ENCODE measurements at places on chromosomes 5 and 9. TPM values are rescaled to one million over a fixed set of nuclear protein-coding genes. Genes with fewer than 3 reads are reported as not detected.

Gene CFAP90
- total RNA-seq = 0.52 TPM

DNA sequence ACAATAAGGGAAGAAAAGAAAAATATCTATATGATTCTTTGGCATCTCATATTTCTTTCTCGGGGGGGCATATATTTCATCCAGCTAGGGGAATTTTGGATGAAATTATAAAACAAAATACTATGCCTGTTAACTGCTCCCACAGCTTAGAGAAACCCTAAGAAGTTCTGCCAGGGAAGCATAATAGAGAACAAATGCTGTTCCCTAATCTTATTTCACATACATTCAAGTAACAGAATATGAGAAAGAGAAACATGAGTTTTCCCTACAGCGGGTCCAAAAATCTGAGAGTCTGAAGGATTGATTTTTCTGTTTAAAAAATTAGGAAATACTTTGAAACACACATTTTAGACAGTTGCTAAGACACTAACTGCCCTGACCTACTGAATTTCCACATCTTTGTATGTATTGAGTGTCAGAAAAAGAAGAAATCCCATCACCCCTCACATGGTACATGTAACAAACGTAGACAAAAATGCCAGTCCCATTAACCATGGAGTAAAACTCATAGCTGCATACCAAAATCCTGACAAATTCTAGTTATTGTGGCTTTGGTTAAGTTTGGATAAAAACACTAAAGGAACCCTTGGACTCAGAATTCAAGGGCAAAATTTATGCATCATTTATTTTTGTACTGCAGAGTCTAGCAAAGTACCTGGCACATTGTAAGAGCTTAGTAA, 620.2 kb upstream of the DMAC1 start:
- H3K4me3 ChIP-seq = no peak overlapping the region
- no peaks in the 10 kb centered on the region for H3K4me1 ChIP-seq
- H3K36me3 ChIP-seq = no peaks in the 10 kb centered on the region
- DNase-seq = no peak
- H3K27me3 ChIP-seq = no peaks in the 10 kb centered on the region

- no peaks in the 10 kb centered on the region for H3K27me3 ChIP-seq
- H3K36me3 ChIP-seq = no peaks in the 10 kb centered on the region
- H3K27ac ChIP-seq = no peak overlapping the region
- no peak for DNase-seq
- H3K4me1 ChIP-seq = peaks cover 9% of the 10 kb centered on the region
- no peak overlapping the region for H3K4me3 ChIP-seq
Observed at GRCh38 chr5:133326361-133326760, 274.5 kb downstream of the HSPA4 start.

DNA sequence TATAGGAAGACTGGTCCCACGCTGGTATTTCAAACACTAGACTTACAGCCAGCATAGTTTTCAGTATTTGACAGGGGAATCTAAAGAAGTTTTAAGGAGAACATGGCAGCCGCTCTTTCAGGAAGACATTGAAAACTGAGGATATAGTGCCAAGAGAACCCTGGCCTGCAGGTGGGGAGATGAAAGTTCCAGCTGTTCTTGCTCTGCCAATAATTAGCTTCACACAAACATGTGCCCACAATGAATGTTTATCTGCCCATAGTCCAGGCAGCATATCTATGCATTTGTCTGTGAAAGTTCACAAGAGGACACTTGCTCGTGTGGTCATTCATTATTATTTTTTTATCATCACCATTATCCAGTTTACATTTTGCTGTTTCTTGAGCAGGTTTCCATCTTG, 47.6 kb upstream of the AGXT2 start:
- H3K36me3 ChIP-seq = no peaks in the 10 kb centered on the region
- H3K27ac ChIP-seq = peak overlapping the region; percentile 79
- peaks cover 32% of the 10 kb centered on the region for H3K4me1 ChIP-seq

Gene MYOT
- 0.33 TPM for total RNA-seq

Gene NUTM2G
- not detected for total RNA-seq

GRCh38 chr5:43312076-43312661, 1.0 kb downstream of the HMGCS1 start:
- peaks cover 43% of the 10 kb centered on the region for H3K4me1 ChIP-seq
- H3K27ac ChIP-seq = peak overlapping the region; percentile 95
- no peaks in the 10 kb centered on the region for H3K27me3 ChIP-seq
- no peaks in the 10 kb centered on the region for H3K36me3 ChIP-seq
- no peak for DNase-seq

GRCh38 chr5:137938751-137939143, 49.5 kb downstream of the PKD2L2 start:
- H3K4me1 ChIP-seq = peaks cover 2% of the 10 kb centered on the region
- H3K4me3 ChIP-seq = no peak overlapping the region
- no peaks in the 10 kb centered on the region for H3K27me3 ChIP-seq
- H3K27ac ChIP-seq = no peak overlapping the region

Gene ANKRD55
- total RNA-seq = not detected

- peaks cover 8% of the 10 kb centered on the region for H3K36me3 ChIP-seq
- no peaks in the 10 kb centered on the region for H3K27me3 ChIP-seq
- peaks cover 28% of the 10 kb centered on the region for H3K4me1 ChIP-seq
- H3K4me3 ChIP-seq = no peak overlapping the region
- no peak overlapping the region for H3K27ac ChIP-seq
Observed at GRCh38 chr9:136720251-136720897, 8.0 kb downstream of the DIPK1B start.

GRCh38 chr9:90969021-90969675, 167.5 kb downstream of the SYK start:
- no peak overlapping the region for H3K27ac ChIP-seq
- no peaks in the 10 kb centered on the region for H3K27me3 ChIP-seq
- H3K4me3 ChIP-seq = no peak overlapping the region
- no peaks in the 10 kb centered on the region for H3K36me3 ChIP-seq
- H3K4me1 ChIP-seq = no peaks in the 10 kb centered on the region

DNA sequence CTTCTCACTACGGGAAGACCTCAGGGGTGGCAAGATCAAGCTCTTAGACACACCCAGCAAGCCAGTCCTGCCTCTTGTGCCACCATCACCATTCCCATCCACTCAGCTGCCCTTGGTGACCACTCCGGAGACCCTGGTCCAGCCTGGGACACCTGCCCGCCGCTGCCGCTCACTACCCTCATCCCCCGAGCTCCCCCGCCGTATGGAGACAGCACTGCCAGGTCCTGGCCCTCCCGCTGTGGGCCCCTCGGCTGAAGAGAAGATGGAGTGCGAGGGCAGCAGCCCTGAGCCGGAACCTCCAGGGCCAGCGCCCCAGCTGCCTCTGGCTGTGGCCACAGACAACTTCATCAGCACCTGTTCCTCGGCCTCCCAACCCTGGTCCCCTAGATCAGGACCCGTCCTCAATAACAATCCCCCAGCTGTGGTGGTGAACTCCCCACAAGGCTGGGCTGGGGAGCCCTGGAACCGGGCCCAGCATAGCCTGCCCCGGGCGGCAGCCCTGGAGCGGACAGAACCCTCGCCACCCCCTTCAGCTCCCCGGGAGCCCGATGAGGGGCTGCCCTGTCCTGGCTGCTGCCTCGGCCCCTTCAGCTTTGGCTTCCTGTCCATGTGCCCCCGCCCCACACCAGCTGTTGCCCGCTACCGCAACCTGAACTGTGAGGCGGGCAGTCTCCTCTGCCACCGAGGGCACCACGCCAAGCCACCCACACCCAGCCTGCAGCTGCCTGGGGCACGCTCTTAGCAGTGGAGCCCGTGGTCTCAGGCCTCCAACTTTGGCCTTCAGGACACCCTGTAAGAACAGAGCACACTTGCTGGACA, 4.1 kb downstream of the TESK1 start:
- peaks cover 14% of the 10 kb centered on the region for H3K4me1 ChIP-seq
- DNase-seq = no peak
- H3K36me3 ChIP-seq = no peaks in the 10 kb centered on the region
- no peaks in the 10 kb centered on the region for H3K27me3 ChIP-seq

Gene DMRTA1
- 3.3 TPM for total RNA-seq
